ENCODE measurements at places on chromosomes 16 and 17. TPM values are rescaled to one million over a fixed set of nuclear protein-coding genes. Genes with fewer than 3 reads are reported as not detected.

GRCh38 chr16:66052745-66053144, 313.7 kb upstream of the CDH5 start:
- H3K4me3 ChIP-seq, result no peak overlapping the region
- no peak overlapping the region for H3K27ac ChIP-seq
- no peaks in the 10 kb centered on the region for H3K4me1 ChIP-seq
- H3K36me3 ChIP-seq, result no peaks in the 10 kb centered on the region
- no peaks in the 10 kb centered on the region for H3K27me3 ChIP-seq
- DNase-seq, result no peak

- no peak for DNase-seq
- no peak overlapping the region for H3K27ac ChIP-seq
- H3K4me1 ChIP-seq, result no peaks in the 10 kb centered on the region
- no peak overlapping the region for H3K4me3 ChIP-seq
- no peaks in the 10 kb centered on the region for H3K36me3 ChIP-seq
Measured at GRCh38 chr17:2235792-2236366, 67.7 kb downstream of the SMG6 start.

DNA sequence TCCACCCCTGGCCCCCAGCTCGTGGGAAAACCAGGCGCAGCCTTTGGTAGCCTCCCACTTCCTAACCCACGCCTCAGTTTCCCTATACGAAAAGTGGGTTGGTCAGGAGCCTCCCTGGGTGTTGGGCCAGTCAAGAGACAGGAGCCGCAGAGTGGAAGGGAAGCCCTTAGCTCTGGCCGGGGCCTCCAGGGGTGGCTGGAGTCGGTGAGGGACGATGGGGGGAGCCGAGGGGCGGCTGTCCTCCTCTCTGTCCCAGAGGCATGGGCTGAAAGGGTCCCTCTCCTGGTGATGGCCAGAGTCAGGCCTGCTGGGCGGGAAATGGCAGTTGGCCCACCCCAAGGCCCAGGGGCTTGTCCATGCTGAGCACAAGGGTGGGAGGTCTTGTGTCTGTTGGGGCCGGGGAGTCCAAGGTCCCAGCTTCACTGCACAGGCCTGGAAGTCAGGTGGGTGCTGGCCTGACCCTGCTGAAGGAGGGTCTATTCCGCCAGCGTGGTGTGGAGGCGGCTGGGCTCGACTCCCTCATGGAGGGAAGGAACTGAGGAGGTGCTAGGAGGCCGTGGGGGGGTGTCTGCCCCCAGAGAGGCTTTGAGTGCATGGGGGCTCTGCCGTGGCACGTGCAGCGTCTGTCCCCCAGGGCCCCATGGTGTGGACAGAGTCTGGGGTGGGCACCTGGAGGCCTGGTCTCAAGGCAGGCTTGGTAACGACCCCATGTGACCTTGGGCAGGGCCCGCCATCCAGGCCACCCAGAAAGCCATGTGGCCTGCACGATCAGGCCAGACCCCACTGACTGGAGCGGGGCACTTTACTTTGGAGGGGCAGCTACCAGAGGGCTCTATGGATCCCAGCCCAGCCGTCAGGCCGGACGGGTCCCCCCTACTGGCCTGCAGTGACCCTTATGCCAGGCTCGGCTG, 1.1 kb downstream of the SLC16A3 start:
- peaks cover 5% of the 10 kb centered on the region for H3K4me1 ChIP-seq
- DNase-seq, result peak; percentile 42
- H3K4me3 ChIP-seq, result peak overlapping the region; percentile 64
- no peaks in the 10 kb centered on the region for H3K36me3 ChIP-seq
- no peaks in the 10 kb centered on the region for H3K27me3 ChIP-seq

- no peak overlapping the region for H3K4me3 ChIP-seq
- no peaks in the 10 kb centered on the region for H3K4me1 ChIP-seq
- H3K27me3 ChIP-seq, result no peaks in the 10 kb centered on the region
- H3K36me3 ChIP-seq, result no peaks in the 10 kb centered on the region
Measured at GRCh38 chr17:4301066-4301465, 37.3 kb upstream of the ANKFY1 start.

- DNase-seq, result peak; percentile 91
- H3K4me1 ChIP-seq, result peaks cover 2% of the 10 kb centered on the region
- no peaks in the 10 kb centered on the region for H3K36me3 ChIP-seq
- peak within 1 kb of the TSS; percentile 80 for H3K27ac ChIP-seq
- H3K4me3 ChIP-seq, result peak within 1 kb of the TSS; percentile 57
Measured at GRCh38 chr17:48610282-48611211, at the start of gene HOXB7. Gene HOXB7 (minus strand): TSS chr17:48611017. CDS start chr17:48610918, 99 bp downstream.

- DNase-seq, result no peak
- H3K36me3 ChIP-seq, result no peaks in the 10 kb centered on the region
- H3K27ac ChIP-seq, result peak overlapping the region; percentile 93
- H3K4me3 ChIP-seq, result no peak overlapping the region
Measured at GRCh38 chr17:40107522-40108174, 7.3 kb upstream of the NR1D1 start.

GRCh38 chr16:20897253-20897897, 2.8 kb downstream of the DCUN1D3 start:
- DNase-seq, result no peak
- H3K36me3 ChIP-seq, result no peaks in the 10 kb centered on the region
- H3K27ac ChIP-seq, result no peak overlapping the region
- no peaks in the 10 kb centered on the region for H3K27me3 ChIP-seq

- no peaks in the 10 kb centered on the region for H3K27me3 ChIP-seq
- no peaks in the 10 kb centered on the region for H3K4me1 ChIP-seq
- H3K27ac ChIP-seq, result no peak overlapping the region
- H3K36me3 ChIP-seq, result no peaks in the 10 kb centered on the region
Measured at GRCh38 chr17:9937241-9937761, 32.2 kb upstream of the RCVRN start.

- DNase-seq, result no peak
- H3K4me3 ChIP-seq, result no peak overlapping the region
- no peaks in the 10 kb centered on the region for H3K4me1 ChIP-seq
- no peak overlapping the region for H3K27ac ChIP-seq
- H3K27me3 ChIP-seq, result no peaks in the 10 kb centered on the region
Measured at GRCh38 chr17:77217123-77217522, 76.4 kb downstream of the SEC14L1 start.

DNA sequence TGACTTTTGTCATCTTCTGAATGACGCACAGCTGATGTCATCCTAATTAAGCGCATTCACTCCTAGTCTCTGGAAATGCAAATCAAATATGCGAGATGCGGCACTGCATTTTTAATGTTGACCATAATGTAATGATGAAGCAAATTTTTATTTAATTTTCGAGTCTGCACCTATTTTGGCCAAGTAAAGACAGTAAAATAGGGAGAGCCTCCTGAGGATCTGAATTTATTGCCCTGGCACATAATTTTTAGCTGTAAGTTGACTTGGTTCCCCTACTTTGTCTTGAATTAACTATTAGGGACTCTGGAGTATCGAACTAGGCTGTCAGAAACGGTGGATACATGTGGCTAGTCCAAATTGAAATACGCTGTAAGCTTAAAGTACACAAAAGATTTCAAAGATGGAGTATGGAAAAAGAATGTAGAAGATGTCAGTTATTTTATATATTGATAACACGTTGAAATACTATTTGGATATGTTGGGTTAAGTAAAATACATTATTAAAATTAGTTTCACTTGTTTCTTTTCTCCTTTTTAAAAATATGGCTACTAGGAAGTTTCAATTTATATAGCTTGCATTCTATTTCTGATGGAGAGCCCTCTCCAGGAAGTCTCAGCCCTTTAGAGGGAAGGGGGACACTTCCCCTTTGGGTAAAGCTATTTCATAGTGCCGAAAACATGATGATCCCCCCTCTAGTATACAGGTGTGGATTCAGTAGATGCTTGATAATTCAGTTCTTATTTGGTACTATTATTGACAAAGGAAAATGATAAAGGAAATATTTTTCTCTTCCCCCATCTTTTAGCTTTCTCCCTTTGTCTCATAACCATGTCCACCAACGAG, 991 bp downstream of the KPNA2 start:
- no peak for DNase-seq
- no peaks in the 10 kb centered on the region for H3K36me3 ChIP-seq
- H3K4me1 ChIP-seq, result no peaks in the 10 kb centered on the region
- no peaks in the 10 kb centered on the region for H3K27me3 ChIP-seq
- peak overlapping the region; percentile 70 for H3K27ac ChIP-seq
- peak overlapping the region; percentile 98 for H3K4me3 ChIP-seq

- DNase-seq, result peak; percentile 84
- H3K36me3 ChIP-seq, result no peaks in the 10 kb centered on the region
- H3K27ac ChIP-seq, result peak overlapping the region; percentile 87
- no peaks in the 10 kb centered on the region for H3K27me3 ChIP-seq
Measured at GRCh38 chr16:31201582-31202413, 762 bp downstream of the PYCARD start.

Gene CCDC144A
- total RNA-seq, result 0.13 TPM

Gene TBX21
- total RNA-seq, result 0.49 TPM

Gene NGFR
- total RNA-seq, result 2.7 TPM
